Suprapubic skin (tissue), 4 donors: ENCODE measurements at places on chromosomes 5 and 9.

- no peak overlapping the region for H3K27ac ChIP-seq
- DNase-seq = no peak
- no peak overlapping the region for H3K4me3 ChIP-seq
These were observed 1.9 kb downstream of the PTPN3 start for GRCh38 chr9:109496218-109496617.

DNA sequence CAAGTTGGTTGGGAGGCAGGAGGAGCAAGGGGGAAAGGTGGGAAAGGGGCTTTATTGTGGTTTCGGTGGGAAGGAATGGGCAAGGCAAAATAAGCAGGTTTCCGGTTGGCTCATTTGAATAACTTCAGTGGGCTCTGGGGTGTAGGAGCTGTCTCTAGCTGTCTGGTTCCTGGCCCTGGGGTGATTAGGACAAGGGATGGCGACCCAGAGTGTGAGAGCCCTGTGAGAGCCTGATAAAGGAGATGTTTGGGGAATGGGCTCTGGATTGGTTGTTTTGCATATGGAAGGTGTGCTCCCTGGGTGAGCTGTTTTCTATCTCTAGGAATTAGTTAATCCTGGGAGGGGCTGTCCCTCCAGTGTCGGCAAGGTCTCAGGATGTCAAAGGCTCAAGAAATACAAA, 15.4 kb downstream of the ANKRD34B start:
- no peaks in the 10 kb centered on the region for H3K36me3 ChIP-seq
- no peak overlapping the region for H3K27ac ChIP-seq
- DNase-seq = no peak
- H3K4me1 ChIP-seq = no peaks in the 10 kb centered on the region
- H3K27me3 ChIP-seq = peaks cover 5% of the 10 kb centered on the region
- H3K4me3 ChIP-seq = no peak overlapping the region

DNA sequence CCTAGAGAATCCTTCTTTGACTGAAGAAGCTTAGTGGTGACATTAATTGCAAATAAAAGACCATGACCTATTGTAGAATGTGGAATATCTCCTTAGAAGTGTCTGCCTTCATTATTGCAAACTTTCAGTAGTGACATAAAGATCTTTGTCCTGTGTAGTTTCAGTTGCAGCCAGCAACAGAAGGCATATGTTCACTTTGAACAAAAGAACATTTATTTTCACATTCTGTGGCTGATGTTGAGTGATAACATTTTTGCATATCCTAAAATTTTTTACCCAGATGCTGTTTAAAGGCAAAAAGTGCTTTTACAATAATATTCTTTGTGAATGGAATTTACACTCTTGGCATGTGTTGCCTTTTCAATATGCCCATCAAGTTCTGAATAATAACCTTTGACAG, 165.9 kb downstream of the TMC1 start:
- no peaks in the 10 kb centered on the region for H3K36me3 ChIP-seq
- no peaks in the 10 kb centered on the region for H3K27me3 ChIP-seq
- H3K4me3 ChIP-seq = no peak overlapping the region
- no peaks in the 10 kb centered on the region for H3K4me1 ChIP-seq
- H3K27ac ChIP-seq = no peak overlapping the region

- H3K4me1 ChIP-seq = no peaks in the 10 kb centered on the region
- H3K36me3 ChIP-seq = no peaks in the 10 kb centered on the region
- H3K27me3 ChIP-seq = no peaks in the 10 kb centered on the region
These were observed 321.4 kb upstream of the WWC1 start for GRCh38 chr5:167969998-167970397.

DNA sequence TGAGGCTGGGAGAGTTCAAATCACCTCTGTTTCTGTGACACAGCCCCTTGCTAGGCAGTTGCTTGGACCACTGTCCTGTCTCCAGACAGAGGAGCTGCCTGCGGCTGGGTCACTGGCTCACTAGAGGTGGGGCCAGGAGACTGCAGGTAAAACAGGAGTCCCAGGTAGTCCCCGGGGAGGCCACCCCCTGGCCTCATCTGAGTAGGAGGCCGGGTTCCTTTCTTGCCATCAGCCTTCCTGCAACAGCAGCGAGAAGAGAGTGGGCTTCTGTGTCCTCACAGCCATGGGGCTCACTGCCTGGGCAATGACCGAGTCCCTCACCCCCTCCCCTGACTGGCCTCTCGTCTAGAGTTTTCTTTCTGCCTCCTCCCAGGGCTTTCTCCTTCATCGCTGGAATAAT, 197.5 kb downstream of the CDK5RAP2 start:
- no peak for DNase-seq
- no peak overlapping the region for H3K4me3 ChIP-seq
- peaks cover 12% of the 10 kb centered on the region for H3K4me1 ChIP-seq
- no peak overlapping the region for H3K27ac ChIP-seq

DNA sequence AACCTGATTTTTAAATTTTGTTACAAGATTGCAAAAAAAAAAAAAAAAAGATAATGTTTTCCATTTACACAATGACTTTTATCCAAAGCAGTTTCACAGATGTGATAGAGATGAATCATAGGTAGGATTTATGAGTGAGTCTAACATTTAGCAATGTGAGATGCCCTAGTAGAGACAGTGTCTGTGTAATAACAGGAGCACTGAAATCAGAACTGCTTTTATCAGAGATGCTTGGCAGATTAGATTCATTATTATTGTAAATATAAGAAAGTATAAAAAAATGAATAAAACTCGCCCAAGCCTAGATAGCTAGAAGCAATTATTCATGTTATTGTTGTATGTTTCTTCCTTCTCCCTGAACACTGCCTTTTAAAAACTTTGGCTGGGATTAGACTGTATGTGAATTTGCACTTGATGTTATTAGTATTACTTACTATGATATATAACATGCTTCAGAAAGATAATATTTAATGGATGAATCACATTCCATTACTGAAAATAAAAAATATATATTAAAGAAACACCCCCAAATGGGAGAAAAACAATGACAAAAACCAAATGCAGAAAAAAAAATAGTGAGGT, 567.3 kb upstream of the KLF4 start:
- H3K27me3 ChIP-seq = no peaks in the 10 kb centered on the region
- H3K27ac ChIP-seq = peak overlapping the region; percentile 65
- no peak overlapping the region for H3K4me3 ChIP-seq
- H3K36me3 ChIP-seq = no peaks in the 10 kb centered on the region
- H3K4me1 ChIP-seq = peaks cover 50% of the 10 kb centered on the region

GRCh38 chr5:132526290-132526973, 16.9 kb downstream of the IL5 start:
- no peak overlapping the region for H3K27ac ChIP-seq
- peaks cover 5% of the 10 kb centered on the region for H3K4me1 ChIP-seq
- no peaks in the 10 kb centered on the region for H3K27me3 ChIP-seq
- no peak overlapping the region for H3K4me3 ChIP-seq

DNA sequence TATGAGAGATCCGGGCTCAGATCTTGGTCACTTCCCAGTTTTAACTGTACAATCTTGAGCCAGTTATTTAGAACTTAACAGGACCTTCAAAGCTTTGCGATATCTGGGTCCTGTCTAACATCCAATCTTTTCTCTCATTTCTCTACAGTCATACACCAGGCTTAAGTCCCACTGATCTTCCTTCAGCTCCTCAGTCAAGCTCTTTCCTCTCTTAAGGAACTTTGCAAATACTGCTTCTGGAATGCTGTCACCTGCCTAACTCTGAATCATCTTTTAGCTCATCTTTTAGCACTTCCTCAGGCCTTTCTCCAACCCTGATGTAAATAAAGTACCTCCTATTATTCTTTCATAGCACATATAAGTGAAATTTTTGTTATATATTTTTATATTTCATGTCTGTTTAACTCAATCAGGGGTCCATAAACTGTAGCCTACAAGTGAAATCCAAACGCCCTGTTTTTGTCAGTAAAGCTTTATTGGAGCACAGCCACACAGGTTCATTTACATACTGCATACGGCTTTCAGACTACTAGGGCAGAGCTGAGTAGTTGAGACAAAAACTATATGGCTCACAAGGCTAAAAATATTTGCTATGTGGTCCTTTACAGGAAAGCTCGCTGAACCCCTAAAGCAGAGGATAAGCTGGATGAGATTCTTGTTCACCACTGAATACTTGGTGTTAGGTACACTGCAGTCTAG, 63.5 kb downstream of the MEF2C start:
- H3K27me3 ChIP-seq = no peaks in the 10 kb centered on the region
- no peaks in the 10 kb centered on the region for H3K36me3 ChIP-seq
- no peak overlapping the region for H3K4me3 ChIP-seq

GRCh38 chr5:98504505-98504904, 269.0 kb upstream of the RGMB start:
- H3K27ac ChIP-seq = no peak overlapping the region
- DNase-seq = no peak
- H3K4me3 ChIP-seq = no peak overlapping the region

DNA sequence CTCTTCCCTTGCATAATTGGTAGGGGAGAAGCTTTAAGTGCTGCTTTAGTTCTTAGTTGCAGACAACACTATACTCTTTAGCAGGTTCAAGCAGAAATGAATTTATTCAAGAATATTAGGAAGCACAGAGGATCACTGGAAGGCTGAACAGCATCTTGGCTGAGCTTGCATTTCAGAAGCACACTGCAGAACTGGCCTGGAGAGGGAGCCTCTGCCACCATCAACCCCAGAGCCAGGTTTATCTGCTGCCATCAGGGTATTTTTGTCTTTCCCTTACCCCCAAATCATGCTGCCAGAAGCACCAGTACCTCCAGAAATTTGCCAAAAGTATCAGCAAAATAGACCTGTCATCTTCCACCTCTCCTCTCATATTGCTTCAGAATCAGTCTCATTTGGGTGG, 440.7 kb downstream of the DMAC1 start:
- H3K4me3 ChIP-seq = no peak overlapping the region
- H3K36me3 ChIP-seq = no peaks in the 10 kb centered on the region
- no peaks in the 10 kb centered on the region for H3K27me3 ChIP-seq
- no peak overlapping the region for H3K27ac ChIP-seq
- DNase-seq = no peak
- H3K4me1 ChIP-seq = no peaks in the 10 kb centered on the region

DNA sequence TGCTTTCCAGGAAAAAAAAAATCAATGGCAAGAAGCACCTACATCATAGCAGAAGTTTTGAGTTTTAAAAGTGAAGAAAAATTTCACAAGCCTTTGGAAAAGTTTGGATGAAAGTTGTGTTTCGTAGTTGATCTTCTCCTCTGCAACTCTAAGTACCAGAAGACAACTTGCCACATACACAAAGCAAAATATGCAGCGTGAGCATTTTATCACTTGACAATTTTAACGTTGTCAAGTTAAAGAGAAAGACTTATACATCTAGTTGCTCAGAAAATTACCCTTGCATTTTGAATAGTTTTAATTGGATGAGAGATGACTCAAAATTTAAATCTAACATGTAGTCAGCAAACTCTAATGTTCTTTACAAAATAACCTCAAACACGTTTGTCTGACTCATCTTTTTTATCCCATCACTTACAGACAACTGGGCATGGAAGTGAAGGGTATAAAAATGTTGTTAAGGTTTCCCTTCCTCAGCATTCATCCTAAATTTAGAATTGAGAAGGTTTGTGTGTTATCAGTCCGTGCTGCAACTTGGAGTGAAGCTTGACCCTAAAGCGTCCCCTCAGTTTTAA, 213.4 kb downstream of the MARCHF11 start:
- DNase-seq = no peak
- no peaks in the 10 kb centered on the region for H3K36me3 ChIP-seq
- H3K27ac ChIP-seq = no peak overlapping the region
- H3K4me3 ChIP-seq = no peak overlapping the region
- no peaks in the 10 kb centered on the region for H3K4me1 ChIP-seq
- no peaks in the 10 kb centered on the region for H3K27me3 ChIP-seq

DNA sequence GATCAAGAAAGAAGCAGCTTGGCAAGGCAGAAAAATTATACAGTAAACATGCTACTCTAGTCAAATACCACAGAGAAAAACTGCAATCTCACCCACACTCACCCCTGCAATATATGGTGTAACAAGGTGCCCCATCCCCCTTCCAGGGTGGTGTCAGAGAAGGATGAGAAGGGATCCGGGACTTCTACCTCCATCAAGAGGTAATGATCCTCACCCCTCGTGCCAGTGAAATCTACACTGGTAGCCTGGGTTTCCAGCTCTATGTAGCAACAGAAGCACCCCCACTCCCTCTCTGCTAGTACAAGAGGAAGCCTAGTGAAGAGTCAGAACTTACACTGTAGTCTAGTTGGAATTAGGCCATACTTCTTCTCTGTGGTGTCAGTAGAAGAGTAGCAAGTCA, 18.9 kb downstream of the SLCO4C1 start:
- no peaks in the 10 kb centered on the region for H3K27me3 ChIP-seq
- H3K36me3 ChIP-seq = no peaks in the 10 kb centered on the region
- no peak for DNase-seq

GRCh38 chr9:110072597-110073355, 135.2 kb downstream of the C9orf152 start:
- H3K27me3 ChIP-seq = no peaks in the 10 kb centered on the region
- H3K4me1 ChIP-seq = peaks cover 26% of the 10 kb centered on the region
